GM06990 (cell line): ENCODE measurements at places on chromosomes 1 and 21.
A peak's percentile ranks its signal among the peaks of the same experiment; 100 is the strongest.

DNA sequence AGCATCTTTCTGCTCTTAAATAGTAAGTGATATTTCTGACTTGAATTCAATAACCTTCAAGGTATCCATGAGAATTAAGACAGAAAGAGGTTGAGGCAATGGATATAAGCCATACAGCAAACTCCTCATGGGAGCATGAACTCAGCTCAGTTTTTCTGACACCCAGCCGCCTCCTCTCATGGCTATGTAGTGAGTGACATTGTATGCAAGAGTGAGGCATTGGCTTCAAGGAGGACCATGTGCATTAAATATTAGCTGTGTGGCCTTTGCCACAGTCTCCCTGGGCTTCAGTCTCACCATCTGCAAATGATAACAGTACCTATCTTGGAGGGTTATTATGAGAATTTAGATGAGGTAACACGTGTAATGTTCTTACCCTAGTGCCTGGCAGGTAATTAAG lies 23.4 kb downstream of the NIBAN1 start:
- DNase-seq: no peak

DNA sequence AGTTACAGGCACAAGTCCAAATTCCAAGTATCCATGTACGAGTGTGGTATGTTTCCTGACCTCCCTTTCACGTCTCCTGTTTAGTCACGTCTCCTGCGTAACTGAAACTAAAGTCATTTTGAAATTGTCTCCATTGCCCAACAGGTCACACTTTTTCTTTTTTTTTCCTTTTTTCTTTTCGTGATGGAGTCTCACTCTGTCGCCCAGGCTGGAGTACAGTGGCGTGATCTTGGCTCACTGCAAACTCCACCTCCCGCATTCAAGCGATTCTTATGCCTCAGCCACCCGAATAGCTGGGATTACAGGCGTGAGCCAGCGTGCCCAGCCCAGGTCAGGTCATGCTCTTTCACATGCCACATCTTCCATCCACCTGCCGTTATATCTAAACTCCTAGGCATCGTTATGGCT lies 38.2 kb downstream of the L1TD1 start:
- DNase-seq: no peak

DNA sequence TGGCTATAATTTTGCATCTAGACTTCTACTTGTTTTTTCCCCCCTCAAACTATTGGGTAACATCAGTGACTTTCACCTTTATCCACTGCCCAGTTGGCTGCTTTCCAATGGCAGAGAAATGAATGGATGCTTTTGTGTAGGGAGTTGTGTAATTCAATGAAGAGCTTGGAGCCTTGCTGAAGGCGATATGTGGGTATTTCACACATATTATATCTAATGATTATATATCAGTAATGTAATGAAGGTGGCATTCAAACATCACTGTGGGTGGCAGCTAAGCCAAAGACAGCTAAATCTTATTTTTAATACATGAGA lies 81.2 kb downstream of the TGFB2 start:
- DNase-seq: no peak

DNA sequence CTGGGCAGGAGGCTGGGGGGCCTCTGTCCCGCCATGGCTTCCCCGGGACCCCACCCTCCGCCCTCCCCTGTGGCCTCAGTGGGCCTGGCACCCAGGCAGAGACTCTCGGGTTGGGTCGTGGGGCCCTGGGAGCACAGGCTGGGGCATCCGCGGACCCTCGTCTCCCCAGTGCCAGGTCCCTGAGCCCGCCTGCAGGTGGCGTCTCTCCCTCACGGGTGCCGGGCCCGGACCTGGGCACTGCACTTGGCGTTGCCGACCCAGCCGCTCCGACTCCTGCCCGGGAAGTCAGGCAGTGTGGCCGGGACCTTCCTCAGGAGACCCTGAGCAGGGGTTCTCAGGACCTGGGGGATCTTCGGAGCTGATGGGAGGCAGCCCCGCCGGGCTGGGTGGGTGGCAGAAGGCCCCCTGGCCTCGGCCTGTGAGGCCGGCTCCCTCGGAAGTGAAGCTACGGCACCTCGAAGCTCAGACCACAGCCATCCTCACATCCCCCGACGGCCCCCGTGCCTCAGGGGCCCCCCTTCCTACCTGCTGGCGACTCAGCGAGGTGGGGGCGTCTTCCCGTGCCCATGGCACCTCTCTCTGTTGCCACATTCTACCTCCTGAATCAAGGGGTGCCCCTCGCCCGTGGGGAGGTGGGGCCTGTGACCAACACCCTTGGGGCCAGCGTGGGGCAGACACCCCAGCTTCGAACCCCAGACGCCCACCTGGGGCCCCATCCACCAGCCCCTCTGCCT lies 6.4 kb upstream of the C1orf159 start:
- peak; percentile 71 for DNase-seq

- DNase-seq: no peak
Measured at GRCh38 chr1:56077206-56077605, 502.2 kb downstream of the PLPP3 start.

GRCh38 chr1:170666541-170667254 lies 2.8 kb downstream of the PRRX1 start:
- no peak for DNase-seq

DNA sequence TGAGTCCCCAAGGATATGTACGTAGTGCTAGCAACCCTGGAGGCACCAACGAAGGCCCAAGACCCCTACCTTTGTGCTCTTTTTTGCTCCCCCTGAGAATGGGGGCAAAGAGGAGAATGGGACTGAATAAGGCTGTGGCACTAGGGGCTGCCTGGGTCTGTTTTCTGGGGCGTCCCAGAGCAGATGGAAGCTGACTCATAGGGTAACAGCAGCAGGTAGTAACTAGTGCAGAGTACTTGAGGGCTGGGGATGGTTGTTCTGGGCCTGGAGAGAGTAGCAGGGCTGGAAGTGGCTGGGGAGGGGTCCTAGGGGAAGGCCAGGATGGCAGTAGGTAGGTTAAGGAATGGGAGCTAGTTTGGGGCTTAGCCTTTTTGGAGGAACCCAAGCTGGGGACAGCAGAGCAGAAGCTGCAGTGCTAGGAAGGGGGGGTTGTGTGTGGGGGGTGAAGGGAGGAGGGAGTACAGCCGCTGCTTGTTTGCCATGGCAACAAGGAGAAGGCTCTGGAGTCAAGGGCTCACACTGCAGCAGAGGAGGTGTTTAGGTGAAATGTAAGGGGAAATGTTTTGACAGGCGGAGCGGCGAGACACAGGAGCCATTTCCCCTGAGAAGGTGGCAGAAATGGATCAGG lies 1.8 kb downstream of the NCDN start:
- DNase-seq: no peak

DNA sequence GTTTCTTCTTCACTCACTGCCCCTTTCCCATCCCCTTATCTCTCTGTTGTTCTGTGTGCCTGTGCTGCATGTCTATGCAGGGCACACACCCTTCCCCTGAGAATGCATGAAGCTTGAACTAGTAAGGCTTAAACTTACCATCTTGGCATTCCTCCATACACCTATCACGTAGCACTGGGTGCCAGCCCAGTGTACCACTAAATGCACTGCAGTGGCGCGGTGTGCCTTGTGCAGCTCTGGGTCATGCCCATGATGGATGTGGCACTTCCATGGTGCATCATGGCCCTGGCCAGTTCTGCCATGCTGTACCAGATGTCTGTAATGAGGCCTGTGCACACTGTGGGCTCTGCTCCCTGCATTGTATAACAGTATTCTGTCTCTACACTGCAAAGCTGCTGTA lies 10.7 kb downstream of the PTPRU start:
- no peak for DNase-seq

GRCh38 chr1:7656557-7657215 lies 114.4 kb upstream of the VAMP3 start:
- no peak for DNase-seq

- DNase-seq: no peak
Measured at GRCh38 chr1:1120866-1121591, 5.1 kb upstream of the C1orf159 start.

DNA sequence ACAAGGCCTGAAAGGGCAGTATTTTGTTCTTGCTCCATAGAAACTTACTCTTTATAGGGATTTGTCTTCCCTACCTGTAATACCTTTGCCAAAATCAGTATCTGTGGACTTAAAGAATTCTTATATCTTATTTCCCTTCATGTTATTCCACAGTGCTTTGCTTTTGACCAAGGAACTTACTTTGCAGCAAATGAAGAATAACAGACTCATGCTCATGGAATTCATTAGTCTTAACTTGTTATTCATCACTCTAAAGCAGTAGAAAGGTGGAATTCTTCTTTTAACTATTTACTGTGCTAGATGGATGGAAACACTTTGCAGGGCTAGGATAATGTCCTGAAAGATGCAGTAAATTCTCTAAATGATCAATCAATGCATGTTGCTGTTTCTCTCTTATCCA lies 45.9 kb downstream of the DUSP10 start:
- no peak for DNase-seq

DNA sequence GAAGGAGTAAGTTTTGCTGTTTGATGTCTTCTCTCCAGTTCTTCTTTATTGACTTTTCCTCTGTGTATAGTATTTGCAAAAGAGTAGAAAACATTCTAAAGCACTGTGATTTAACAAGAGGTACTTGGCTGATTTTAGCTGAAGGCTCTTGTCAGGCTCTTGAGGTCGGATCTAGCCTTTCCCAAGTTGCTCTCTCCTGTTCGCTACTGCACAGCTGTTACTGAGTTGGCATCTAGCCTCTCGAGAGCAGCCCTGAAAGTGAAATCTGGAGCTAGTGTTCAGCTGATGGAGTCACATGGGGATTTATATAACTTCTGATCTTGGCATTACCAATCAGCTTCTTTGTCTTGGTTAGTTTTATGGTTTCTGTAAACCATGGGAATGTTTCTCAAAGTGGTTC lies 193.1 kb downstream of the RYR2 start:
- no peak for DNase-seq

GRCh38 chr1:150881331-150882070 lies 5.1 kb upstream of the ARNT start:
- no peak for DNase-seq

DNA sequence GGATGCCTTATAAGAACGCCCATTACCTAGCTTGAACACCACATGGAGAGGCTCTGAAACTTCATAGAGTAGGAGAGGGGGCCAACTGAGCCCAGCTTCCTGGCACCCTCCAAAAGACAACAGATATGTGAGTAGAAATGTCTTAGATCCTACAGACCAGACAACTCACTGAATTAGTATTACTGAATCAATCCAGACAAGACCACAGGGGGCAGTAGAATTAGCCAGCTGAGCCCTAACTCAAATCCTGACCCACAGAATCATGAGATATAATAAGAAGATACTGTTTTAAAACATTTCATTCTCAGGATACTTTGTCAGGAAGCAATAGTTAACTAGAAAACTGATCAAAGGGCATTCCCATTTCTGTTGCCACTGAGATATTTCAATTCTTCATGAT lies 45.8 kb upstream of the C1orf21 start:
- DNase-seq: no peak

GRCh38 chr1:36095760-36096405 lies 7.2 kb downstream of the ADPRS start:
- DNase-seq: no peak

DNA sequence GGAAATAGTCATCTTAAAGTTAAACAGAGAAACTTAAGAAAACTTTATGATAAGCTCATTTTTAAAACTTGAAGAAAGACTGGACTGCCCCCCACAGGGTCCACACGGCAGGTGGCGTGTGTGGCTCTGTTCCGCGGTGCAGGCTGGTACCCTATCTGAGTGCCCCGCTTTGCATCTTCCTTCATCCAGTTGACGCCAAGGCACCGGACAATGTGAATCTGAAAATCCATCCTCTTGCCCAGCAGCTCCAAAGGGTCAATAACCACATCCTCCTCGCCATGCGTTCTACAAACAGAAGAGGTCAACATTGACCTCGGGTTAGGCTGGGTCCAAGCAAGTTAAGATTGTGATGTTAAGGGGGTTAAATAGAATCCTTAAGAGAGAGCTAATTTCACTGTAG lies 54.5 kb downstream of the SCCPDH start:
- no peak for DNase-seq

DNA sequence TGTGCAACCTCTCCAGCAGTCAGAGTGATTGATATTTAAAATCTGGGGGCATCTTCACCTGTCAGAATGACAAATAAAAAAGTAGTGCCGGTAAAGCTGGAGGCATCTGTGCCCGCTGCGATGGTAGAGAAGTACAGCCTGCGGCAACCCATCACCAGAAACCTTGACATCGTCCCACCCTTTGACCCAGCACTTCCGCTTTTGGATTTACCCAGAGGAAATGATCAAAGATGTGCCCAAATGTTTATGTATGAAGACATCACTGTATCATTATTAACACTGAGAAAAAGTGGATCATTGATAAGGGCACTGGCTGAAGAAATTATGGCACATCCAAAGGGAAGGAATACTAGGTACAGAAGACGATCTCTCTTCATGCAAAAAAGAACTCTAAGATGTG lies 96.0 kb downstream of the PGBD5 start:
- no peak for DNase-seq

GRCh38 chr1:11847667-11848372 lies at the start of gene NPPA:
NPPA (minus strand) TSS chr1:11847783; CDS start chr1:11847684, 99 bp downstream.
- DNase-seq: no peak

DNA sequence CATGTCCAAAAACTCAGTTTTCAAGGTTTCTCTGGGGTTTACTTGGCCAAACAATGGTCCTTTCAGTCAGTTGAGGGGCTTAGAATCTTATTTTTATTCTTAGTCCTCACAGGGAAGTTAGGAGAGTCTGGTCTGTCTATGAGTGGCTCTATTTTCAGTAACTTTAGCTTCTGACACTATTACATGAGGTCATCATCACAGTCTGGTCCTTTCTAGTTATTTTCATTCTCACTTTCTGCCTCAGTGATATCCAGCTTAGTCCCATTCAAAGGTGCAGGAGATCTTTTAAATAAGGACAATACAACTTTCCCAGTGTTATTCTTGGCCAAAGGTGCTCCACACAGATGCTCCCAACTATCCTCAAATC lies 30.0 kb upstream of the FGGY start:
- no peak for DNase-seq

- no peak for DNase-seq
Measured at GRCh38 chr1:85894651-85895050, 186.4 kb upstream of the ZNHIT6 start.

- DNase-seq: no peak
Measured at GRCh38 chr21:18715606-18716005, 312.0 kb upstream of the TMPRSS15 start.

- DNase-seq: no peak
Measured at GRCh38 chr21:22871692-22872091, 1873.5 kb downstream of the NCAM2 start.

- DNase-seq: no peak
Measured at GRCh38 chr1:197884173-197884572, 18.3 kb upstream of the C1orf53 start.

GRCh38 chr1:198283222-198283621 lies 126.4 kb downstream of the NEK7 start:
- DNase-seq: no peak
